NCI-H748 treated with DMSO at 0.1 percent for 48 hours (cell line): ENCODE measurements at places on chromosomes 4 and X.

DNA sequence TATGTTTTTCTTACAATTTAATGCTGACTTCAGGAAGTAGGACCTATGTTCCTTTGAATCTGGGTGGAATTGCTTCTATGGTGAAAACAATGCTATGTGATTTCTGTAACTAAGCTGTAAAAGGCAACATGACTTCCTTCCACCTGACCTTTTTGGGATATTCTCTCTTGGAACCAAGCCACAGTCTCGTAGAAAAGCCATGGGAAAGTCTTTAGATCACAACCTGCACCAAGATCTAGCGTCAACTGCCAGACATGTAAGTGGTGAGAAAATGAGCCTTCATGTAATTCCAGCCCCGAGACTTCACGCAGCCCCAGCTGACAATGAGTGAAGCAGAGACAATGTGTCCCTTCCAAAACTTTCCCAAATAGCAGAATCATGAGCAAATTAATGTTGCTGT, 297.0 kb upstream of the DCAF8L1 start:
- DNase-seq: no peak

GRCh38 chrX:120464411-120464810, 4.7 kb downstream of the LAMP2 start:
- no peak for DNase-seq

GRCh38 chr4:70277121-70277520, 34.7 kb downstream of the CSN3 start:
- no peak for DNase-seq

DNA sequence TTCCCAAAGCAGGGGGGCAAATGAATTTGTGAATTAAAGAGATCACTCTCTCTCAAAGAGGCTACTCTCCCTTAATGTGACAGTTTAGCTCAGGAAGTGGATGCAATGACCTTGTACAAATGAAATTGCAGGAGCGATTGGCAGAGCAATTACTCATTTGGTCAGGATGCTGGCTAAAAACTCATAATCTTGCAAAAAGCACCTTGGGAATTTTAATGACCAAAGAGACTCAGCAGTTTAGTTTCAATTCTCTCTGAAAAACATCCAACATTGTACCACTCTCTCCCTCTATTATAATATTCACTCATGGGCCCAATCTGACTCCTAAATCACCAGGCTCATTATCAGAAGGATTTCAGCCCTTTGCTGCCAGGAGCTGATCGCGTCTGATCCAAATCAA, 26.1 kb downstream of the PDGFC start:
- no peak for DNase-seq

DNA sequence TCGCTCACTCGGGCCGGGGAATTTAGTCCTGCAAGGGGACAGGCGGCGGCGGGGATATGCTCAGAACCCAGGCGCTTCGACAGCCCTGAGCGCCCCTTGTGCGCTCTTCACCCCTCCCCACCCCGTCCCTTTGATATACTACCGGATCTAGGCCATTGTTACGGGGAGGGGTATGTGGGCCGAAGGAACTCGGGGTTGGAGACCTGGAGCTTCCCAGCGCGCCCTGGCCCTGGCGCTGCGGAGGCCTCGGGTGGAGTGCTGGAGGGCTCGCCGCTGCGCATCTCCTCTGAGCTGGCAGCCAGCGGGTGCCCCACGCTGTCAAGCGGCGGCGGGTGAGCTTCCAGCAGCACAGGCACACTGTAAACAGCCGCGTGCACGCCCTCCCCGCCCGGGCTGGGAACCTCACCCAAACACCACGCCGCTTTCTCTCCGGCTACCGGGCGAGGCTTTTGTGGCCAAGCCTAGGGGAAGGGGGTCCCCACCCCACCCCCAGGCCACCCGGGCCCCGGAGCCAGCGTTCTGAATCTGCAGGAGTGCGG, 54.5 kb upstream of the BCOR start:
- peak; percentile 51 for DNase-seq

- no peak for DNase-seq
Measured at GRCh38 chr4:174708381-174708780, 120.7 kb downstream of the GLRA3 start.

- no peak for DNase-seq
Measured at GRCh38 chrX:38803243-38803587, 2.0 kb downstream of the MID1IP1 start.

GRCh38 chrX:155896512-155896911, 15.4 kb downstream of the VAMP7 start:
- no peak for DNase-seq

DNA sequence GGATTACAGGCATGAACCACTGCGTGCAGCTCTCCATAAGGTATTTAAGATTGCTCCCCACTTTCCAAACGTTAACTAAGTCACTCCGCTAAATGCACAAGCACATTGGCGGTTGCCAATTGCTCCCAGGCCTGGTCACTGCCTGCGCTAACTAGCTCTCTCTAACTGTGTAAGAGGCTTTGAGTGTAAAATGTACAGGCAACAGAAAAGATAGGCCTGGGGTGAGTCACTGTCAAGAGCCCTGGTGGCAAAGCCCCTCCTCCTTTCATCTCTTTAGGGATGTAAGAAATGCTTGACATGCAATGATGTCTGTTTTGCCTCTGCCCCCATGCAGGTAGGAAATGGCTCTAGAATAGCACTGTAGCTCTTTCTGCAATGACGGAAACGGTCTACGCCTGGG, 329.7 kb upstream of the GATB start:
- no peak for DNase-seq

GRCh38 chr4:41157009-41157408, 57.3 kb downstream of the APBB2 start:
- no peak for DNase-seq

GRCh38 chrX:50877310-50877709, 33.2 kb upstream of the BMP15 start:
- no peak for DNase-seq

GRCh38 chrX:666762-667720, 36.5 kb downstream of the SHOX start:
- DNase-seq: no peak

GRCh38 chrX:96425200-96425599, 259.4 kb upstream of the DIAPH2 start:
- no peak for DNase-seq

- no peak for DNase-seq
Measured at GRCh38 chrX:55006827-55007621, 6.9 kb downstream of the APEX2 start.

- DNase-seq: no peak
Measured at GRCh38 chr4:56843421-56843899, 22.0 kb upstream of the SPINK2 start.
